Stimulated activated CD8-positive, alpha-beta memory T cell treated with anti-CD3 and anti-CD28 coated beads, Interleukin-4, amount 100 ng/mL, for 1 hour (primary cell): ENCODE measurements at places on chromosomes 4 and X.

- no peak for DNase-seq
Measured at GRCh38 chrX:37361596-37361995, 12.4 kb downstream of the PRRG1 start.

- no peak for DNase-seq
Measured at GRCh38 chr4:67721770-67722597, 21.0 kb upstream of the UBA6 start.

DNA sequence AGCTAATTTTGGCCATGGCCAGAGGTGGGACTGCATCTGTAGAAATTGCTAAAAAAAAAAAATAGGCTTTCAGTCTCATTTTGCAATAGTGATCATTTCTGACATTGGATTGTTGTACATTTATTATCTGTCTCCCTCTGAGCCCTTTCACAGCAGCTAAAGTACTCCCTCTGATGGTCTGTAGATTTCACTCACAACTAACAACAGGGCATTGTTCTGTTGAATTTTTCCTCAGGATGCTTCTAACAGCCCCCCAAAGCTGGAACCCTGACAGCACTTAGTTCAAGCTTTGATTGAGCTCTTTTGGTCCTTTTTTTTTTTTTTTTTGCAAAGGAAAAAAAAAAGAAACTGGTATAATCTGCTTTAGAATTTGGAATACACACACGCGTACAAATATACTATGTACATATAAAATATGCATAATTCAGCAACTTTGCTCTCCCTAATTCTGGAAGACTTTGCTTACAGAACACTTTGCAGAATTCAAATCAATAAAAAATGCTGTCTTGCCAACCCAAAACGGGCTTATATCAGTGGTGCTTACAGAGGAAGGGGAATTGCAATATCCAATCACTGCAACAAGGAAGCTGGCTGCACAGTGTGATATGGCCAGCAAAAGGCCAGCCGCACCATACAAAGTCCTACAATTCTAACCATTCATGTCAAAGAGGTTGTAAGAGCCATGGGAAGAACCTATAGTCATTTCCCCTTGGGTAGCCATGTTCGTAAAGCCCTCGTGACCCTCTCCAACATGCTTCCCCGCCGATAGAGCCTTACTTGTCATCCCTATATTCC, 406.4 kb downstream of the SMARCA1 start:
- no peak for DNase-seq

GRCh38 chr4:149292425-149293007, 523.1 kb downstream of the IQCM start:
- DNase-seq: no peak

GRCh38 chrX:134512566-134512965, 52.6 kb downstream of the HPRT1 start:
- DNase-seq: no peak

DNA sequence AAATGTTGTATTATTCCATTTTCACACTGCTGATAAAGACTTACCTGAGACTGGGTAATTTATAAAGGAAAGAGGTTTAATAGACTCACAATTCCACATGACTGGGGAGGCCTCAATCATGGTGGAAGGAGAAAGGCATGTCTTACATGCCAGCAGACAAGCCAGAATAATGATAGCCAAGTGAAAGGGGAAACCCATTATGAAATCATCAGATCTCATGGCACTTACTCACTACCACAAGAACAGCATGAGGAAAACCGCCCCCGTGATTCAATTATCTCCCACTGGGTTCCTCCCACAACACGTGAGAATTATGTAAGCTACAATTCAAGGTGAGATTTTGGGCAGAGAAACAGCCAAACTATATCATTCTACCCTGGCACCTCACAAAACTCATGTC, 2535.1 kb downstream of the ARAP2 start:
- DNase-seq: no peak

GRCh38 chr4:72136429-72136828, 104.6 kb downstream of the NPFFR2 start:
- DNase-seq: no peak

DNA sequence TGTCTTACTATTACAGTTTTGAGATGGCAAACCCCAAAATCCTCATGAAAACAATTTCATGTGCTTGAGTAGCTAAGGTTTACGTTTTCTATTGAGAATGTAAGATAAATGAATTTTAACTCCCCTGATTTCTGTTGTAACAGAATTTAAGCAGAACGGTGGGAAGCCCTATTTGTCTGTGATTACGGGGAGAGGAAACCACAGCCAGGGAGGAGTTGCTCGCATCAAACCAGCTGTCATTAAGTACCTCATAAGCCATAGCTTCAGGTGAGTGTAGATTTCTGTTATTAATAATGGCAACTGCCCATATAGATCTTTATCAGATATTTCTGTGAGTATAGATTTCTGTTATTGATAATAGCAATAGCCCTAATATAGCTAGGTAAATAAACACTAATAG, 44.2 kb upstream of the RHOH start:
- DNase-seq: no peak

- DNase-seq: no peak
Measured at GRCh38 chr4:138567696-138568095, 325.5 kb upstream of the SLC7A11 start.

- no peak for DNase-seq
Measured at GRCh38 chr4:156969101-156969500, 2.5 kb downstream of the PDGFC start.

DNA sequence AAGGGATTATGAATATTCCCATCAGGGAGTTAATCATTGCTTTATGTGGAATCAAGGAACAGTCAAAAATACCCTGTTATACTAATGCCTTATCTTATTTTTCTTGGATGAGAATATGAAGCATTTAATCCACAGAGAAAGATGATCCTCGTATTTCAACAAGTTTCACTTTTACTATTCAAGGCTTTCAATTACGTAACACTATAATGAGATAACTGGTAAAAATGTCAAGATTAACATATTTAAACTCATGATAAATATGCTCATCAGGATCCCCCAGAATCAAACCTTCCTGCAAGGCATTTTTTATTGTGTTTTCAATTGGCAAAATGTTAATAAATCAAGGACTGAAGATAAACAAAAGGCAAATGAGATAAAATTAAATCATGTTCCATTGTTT, 5.1 kb downstream of the ZXDA start:
- DNase-seq: no peak

GRCh38 chr4:112514647-112515197, 1.3 kb downstream of the NEUROG2 start:
- no peak for DNase-seq

DNA sequence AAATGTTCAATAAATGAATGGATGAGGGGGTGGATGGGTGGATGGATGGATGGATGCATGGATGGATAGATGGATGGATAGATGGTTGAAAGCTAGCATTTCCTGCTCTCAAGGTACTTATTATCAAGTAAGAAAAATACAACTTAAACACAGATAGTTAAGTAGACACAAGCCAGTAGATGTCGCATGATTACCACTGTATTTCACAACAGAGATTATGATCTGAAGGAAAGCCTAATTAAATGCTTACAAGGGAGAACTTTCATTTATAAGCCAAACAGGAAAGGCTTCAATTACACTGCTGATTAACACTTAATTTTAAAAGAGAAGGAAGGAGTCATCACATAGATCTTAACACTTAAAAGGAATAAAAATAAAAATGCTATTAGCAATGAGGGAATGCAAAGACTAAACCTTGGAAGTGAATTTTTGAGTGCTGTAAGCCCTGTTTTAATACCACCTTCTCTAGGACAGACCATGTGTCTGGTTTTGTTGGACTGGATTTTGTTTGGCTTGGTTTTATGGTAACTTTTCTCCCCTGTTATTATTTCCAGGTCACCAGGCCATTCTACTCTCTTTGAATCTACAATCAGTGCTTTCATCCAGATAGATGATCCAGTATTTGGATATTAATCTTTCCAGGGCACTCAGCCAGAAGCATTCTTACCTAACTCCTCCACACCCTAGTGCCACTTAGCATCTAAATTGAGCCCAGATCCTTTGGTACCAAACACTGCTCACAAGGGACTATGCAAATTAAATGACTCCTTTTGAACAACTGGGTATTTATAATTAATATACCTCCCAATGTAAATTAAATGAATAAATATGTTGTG, 75.5 kb upstream of the SLC39A8 start:
- DNase-seq: no peak

DNA sequence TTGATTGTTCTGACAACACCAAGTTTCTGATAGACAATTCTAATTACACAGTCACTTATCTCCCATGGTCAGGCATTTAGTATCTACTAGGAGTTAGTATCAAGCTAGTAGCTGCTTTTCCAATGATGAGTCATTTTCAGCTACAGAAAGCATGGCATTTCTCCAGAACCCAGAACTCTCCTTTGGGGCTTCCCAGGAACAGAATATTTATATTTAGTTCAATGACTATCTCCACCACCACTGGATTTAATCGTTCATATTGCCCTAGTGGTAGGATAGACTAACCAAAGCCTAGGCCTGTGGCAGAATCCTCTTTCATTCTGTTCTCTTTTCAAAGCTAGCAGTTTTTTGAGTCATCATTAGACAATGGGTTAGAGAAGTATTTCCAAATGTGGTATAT, 569.4 kb downstream of the GABRG1 start:
- DNase-seq: no peak

GRCh38 chr4:169664615-169665014, 44.2 kb downstream of the CLCN3 start:
- no peak for DNase-seq

GRCh38 chrX:20224814-20225487, 41.8 kb downstream of the RPS6KA3 start:
- DNase-seq: no peak

- DNase-seq: no peak
Measured at GRCh38 chrX:20739038-20739745, 472.5 kb upstream of the RPS6KA3 start.

DNA sequence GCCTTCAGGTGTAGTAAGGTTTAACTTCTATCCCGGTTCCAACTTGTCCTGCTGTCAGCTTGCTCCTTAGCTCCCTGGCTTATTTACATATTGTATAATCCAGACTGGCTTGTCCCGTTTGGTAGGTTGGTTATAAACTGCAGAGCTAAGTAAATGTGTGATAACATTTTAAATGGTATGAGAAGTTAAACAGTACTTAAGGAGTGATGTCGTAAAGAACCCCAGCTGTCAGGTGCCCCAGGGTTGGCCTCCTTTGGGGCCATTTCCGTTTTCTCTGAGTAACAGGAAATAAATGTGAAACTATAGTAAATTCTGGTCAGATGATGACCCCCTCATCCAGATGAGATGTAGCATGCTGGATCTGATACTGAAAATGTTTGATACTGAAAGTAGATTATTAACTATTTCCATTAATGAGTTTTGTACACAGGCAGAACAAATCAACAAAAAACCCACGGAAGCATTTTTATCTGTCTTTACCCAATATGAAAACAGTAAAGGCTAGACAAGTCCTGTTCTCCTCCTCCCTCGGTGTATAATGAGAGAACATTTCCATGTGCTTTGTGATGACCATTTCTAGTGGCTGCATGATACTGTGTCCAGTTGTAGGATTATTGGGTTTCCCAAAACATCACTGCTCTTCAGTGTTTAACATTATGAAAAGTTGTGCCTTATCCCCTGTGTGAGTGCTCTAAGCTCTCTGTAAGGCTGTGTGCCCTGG, 22.4 kb downstream of the GAB1 start:
- no peak for DNase-seq

- DNase-seq: no peak
Measured at GRCh38 chrX:19698122-19698521, 182.8 kb upstream of the MAP3K15 start.

GRCh38 chrX:13990126-13990800, 39.4 kb downstream of the GEMIN8 start:
- DNase-seq: no peak

DNA sequence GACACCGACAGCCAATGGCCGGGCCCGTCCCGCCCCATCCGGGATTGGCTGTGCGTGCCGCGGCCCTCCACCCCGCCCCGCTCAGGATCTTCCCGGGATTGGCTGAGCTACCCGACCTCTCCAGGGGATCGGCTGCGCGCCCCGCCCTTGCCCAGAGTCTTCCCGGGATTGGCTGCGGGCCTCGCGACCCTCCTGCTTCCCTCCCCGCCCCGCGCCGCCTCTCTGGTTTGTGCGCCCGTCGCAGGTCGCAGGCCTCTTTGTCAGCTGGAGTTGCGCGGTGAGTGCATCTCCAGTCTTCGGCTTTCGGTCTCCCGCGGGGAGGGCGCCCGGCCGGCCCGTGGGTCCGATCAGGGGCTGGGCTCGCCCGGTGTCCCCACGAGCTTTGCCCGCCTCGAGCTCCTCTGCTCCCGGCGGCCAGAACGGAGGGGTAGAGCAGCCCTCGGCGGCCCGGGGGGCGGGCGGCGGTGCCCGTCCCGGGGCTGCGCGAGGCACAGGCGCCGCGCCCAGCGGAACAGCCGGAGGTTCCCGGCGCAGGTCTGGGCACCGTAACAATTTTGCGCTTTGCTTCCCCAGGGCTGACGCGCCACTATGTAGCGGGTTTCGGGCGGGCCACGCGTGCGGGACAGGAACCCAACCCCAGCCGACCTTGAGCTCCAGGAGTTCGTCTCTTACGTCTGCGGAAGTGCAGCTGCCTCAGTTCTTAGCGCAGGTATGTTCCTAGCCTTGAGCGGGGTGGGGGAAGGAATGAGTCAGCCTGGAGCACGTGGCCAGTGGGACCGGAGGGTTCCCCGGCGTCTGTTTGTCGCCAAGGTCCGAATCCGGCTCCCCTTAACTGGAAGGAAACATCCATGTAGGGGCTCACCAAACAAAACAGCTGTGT, 38.7 kb downstream of the ERVMER34-1 start:
- DNase-seq: peak; percentile 81

DNA sequence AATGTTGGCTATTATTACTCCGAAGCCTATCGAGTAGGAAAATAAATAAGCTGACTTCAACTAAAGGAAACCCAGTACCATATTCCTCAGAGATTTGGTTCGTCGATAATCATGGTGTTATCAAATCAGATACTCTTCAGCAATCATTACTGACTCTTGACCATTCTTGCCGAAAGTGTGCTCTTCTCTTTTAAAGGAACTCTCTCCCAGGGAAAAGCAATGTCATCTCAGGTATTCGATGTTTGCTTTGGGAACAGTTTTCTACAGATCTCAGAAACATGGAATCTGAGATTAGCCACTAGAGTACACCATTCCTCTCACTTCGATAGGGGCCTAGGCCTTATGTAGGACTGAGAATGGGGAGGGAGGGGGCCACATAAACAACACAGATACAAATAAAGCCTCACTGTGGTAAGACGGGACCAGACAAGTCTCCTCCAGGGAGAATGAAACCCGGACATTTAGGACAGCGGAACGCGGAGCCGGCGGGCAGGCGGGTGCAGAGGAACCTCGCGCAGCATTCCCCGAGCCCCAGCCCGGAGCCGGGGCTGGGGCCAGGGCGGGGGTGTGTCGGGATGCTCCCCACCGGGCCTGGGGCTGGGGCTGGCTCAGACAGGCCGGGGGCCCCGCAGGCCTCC, 581 bp downstream of the DNAJB14 start:
- DNase-seq: no peak
